KBM-7 (cell line): ENCODE measurements at places on chromosomes 1 and 21.
A peak's percentile ranks its signal among the peaks of the same experiment; 100 is the strongest.

GRCh38 chr1:67708606-67709005 is 23.6 kb downstream of the GADD45A start:
- no peak for DNase-seq

GRCh38 chr21:37248298-37248697 is 18.8 kb downstream of the VPS26C start:
- no peak for DNase-seq

DNA sequence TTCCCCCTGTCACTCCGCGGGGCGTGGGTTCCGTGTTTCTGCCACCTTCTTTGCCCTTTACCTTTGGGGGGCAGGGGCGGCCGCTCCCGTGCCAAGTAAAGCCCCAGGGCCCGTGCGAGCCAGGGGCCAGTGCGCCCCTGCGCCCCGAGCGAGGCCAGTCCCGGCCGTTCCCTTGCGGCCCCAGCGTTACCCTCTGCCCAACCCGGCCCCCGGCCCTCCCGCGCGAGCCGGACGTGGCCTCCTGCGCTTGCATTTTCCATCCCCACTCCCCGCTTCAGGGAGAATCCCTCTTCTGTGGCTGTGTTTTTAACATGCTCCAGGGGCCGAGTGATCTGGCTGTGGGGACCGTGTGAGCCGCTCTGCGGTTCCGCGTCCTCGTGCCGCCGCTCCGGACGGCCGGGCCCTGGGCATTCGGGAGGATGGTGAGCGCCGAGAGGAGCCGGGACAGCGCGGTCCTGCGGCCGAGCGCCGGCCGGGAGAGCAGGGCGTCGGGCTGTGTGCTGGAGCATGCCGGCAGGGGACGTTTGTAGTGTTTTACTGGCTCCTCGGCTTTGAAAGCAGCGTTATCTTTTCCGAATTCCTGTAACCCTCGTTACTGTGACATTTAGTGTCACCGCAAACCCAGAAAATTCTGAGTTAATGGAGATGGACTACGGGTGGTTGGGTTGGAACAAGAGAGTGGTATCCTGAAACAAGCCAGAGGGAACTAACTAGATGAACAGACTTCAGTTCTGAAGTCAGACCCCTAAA is 1.0 kb downstream of the GALNT2 start:
- DNase-seq: peak; percentile 43

DNA sequence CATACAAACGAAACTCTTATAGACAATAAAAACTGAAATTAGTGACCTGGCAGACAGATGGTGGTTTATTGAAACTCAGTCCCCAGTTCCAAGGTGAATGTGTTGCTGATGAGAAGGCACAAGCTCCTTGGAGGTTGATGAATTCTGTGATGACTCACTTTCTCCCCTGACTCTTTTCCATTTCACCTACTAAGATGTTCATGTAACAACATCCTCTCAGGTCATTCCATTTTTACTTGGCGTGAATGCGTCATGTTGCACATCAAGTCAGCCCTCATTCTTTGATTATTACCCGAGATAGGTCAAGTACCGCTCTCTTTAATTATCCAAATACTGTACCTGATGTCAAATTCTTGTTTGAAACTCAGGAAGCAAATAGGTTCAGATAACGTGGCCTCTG is 10.1 kb upstream of the IL10RB start:
- DNase-seq: no peak

- DNase-seq: peak; percentile 40
Measured at GRCh38 chr1:167312871-167313270, 92.2 kb downstream of the POU2F1 start.

- DNase-seq: no peak
Measured at GRCh38 chr1:100671601-100672000, 47.9 kb upstream of the VCAM1 start.

GRCh38 chr1:231162297-231162969 is 575 bp downstream of the TRIM67 start:
- peak; percentile 51 for DNase-seq

DNA sequence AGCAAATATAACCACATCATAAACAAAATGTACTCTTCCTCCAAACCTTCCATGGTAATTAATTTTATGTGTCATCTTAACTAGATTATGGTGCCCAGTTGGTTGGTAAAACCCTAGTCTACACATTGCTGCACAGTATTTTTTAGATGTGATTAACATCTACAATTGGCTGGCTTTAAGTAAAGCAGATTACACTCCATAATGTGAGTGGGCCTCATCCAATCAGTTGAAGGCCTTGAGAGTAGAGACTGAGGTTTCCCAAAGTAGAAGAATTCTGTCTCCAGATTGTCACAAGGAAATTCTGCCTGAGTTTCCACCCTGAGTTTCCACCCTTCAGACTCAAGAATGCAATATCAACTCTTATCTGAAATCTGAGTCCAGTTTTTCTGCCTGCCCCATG is 128.4 kb upstream of the USP25 start:
- no peak for DNase-seq

- no peak for DNase-seq
Measured at GRCh38 chr1:247528812-247529474, 7.3 kb downstream of the OR2C3 start.

DNA sequence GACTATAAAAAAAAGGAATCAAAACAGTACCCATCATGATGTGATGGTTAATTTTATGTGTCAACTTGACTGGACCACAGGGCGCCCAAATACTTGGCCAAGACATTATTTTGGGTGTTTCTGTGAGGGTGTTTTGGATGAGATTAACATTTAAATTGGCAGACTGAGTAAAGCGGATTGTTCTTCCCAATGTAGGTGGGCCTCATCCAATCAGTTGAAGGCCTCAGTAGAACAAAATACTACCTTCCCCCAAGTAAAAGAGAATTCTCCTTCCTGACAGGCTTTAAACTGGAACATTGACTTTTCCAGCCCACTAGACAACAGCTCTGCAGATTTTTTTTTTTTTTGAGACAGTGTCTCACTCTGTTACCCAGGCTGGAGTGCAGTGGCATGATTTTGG is 10.7 kb downstream of the RAB29 start:
- no peak for DNase-seq

GRCh38 chr1:201460814-201461644 is 8.0 kb downstream of the PHLDA3 start:
- DNase-seq: no peak

DNA sequence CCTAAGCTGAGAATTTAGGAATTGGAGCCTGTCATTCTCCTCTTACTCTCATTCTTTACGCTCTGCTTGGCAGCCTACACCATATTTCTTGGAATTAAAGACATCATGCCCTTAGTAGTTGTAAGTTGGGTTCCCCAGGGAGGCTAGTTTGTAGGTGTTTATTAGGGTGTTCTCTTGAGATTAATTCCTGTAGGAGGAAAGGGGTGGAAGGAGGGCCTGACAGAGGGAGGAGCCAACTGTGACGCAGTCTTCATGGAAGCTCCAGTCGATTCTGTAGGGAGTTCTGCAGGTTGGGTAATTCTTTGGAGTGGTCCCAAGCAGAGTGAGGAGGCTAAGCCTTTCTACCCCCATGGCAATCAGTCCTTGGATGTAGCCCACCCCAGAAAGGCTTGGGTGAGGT is 111.4 kb downstream of the HHAT start:
- DNase-seq: no peak

DNA sequence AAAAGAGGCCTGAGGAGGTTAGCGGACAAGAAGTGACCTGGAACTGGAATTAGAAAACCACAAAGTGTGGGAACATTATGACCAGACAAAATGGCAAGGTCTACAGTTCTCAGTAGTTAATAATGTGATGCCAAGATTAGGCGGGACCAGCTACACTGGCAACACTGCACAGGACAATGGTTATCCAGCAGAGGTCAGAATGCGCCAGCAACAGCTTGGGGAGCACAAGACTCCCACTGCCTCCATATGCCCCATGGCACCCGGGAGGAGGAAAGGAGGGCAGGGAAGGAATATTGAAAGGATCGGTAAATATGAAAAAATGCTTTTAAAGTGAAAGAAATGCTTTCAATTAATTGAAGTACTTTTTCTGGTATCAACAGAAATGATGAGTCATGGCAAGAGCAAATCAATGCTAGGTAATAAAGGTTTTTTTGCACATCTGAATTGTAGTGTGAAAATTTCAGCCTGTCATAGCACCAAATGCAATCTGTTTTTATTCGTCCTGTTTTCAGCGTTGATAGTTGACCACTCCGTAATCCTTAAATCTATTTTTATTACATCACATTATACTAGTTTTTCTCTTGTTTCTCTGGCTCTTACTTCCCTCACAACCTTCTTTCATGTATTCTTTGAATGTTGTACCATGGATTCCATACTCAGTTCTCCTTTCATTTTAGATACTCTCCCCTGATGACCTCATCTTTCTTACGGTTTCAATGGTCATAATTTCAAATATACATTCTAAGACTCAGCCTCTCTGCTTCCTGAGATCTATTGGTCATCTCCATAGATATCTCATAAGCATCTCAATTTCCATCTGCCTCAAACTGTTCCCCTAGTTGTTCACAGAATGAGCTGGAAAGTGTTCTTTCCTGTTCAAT is 30.7 kb downstream of the VCAM1 start:
- DNase-seq: no peak

DNA sequence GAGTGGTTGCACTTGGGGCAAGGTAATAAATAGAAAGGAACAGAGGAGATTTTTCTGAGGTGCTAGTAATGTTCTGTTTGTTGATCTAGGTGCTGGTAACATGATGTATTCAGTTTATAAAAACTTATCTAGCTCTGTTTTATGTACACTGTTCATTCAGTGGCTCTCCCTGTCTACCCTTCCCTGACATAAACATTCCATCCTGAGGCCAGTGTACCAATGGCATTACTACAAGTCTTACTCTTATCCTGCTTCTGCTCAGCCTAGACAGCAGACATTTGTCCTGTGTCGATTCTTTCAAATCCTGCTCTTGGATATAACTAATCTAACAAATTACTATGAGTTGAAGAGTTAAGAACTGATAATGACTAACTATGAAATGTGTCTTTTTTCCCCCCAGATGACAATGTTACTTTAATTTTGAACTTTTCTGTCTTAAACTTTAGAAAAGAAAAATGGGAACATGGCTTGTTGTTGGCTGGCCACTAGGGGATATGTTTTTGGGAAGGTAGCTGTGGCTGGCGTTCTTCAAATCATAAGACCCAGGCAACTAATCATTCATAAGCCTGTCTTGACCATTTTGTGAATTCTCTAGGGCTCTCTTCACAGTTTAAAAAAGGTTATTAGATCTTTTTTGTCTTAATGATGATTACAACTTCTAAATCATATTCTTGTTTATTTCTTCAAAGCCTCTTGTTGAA is 390.9 kb downstream of the PBX1 start:
- no peak for DNase-seq

DNA sequence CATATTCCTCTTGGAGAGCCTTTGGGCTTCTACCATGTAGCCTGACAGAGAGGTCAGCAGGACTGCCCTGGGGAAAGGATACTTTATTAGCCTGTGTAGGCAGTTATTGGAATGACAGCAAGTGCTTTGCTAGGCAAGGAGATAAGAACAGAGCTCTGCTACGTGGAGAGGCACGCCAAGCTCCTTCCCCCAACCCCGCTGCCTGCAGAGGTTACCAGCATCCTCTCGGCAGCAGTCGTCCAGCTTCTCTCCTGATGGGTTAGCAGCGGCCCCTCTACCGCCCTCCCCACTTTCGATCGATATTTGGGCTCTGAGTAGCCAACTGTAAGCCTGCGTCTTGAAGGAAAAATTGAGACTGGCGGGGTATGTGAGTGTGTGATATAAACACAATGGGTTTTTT is 122.3 kb downstream of the DHRS3 start:
- DNase-seq: no peak

GRCh38 chr1:173341307-173341706 is 134.2 kb upstream of the TNFSF4 start:
- no peak for DNase-seq

GRCh38 chr1:54929700-54930099 is 42.7 kb upstream of the DHCR24 start:
- DNase-seq: no peak

DNA sequence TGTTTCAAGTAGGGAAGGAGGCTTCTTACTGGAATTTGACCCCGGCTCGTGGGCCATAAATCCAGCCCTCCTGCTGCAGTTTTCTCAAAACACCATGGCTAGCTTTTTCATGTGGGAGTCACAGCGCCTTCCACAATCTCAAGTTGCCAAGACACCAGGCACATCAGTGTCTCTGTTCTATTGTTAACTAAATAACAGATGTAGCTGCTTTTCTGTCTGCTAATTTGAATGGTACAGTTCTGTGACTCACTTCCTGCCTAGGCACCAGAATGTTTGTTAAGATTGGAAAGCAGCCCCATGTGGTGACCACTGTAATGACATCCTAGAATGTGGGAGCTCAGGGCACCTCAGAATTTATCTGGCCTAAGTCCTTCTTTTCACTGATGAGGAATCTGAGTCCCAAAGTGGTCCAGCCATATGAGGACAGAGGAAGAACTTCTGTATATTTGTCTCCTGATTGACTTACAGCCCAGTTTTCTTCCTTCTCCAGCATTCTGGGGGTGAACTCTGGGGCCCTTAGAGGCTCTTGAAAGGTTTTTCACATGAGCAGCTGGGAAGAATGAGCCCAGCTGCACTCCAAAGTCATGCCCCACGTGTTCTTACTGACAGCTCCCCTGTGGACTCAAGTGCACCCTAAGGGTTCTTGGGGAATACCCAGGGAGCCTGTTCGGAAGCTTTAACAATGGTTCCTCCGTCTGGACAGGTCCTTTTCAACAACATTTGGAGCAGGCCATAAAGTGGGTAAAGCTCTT is 27.5 kb downstream of the TRIM45 start:
- peak; percentile 15 for DNase-seq

DNA sequence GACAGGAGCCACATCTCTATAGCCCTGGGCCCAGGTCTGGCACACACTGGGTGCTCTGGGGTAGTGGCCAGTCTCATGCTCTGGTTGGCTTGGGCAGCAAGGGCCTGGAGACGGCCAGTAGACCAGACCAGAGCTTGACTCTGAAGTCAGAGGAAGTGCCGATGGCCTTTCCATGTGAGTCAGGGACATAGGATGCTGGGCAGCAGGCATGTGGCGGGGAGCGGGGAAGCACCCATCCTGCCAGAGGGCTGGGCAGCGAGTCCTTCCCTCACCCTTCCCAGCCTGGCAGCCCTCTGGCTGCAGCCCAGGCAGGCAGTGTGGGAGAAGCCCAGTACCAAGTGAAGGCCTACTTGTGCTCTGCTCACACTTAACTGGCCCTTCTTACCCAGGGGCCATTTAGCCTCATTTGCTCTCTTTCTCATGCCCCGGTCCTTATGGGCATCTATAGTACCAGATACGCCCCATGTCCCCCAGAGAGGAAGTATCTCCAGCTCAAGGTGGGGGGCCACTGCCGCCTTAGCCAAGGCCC is 3.3 kb downstream of the GPR153 start:
- no peak for DNase-seq
